Left kidney (tissue), 8 donors: ENCODE measurements at places on chromosomes 11 and 22. TPM values are rescaled to one million over a fixed set of nuclear protein-coding genes. Genes with fewer than 3 reads are reported as not detected.

The TEX54 gene
- not detected for polyA plus RNA-seq

The C11orf42 gene
- polyA plus RNA-seq = 0.91 TPM

The TBX1 gene
- 0.42 TPM for polyA plus RNA-seq

The LRRN4CL gene
- 0.78 TPM for polyA plus RNA-seq

The CABP7 gene
- polyA plus RNA-seq = 0.15 TPM

The FXYD6 gene
- polyA plus RNA-seq = 114 TPM

The UBE4A gene
- polyA plus RNA-seq = 53.0 TPM

The ABCG4 gene
- 1.0 TPM for polyA plus RNA-seq

The GGTLC2 gene
- not detected for polyA plus RNA-seq

The SPATA19 gene
- polyA plus RNA-seq = not detected

- no peak for DNase-seq
Measured at GRCh38 chr11:33885338-33886005, 6.4 kb downstream of the LMO2 start.

DNA sequence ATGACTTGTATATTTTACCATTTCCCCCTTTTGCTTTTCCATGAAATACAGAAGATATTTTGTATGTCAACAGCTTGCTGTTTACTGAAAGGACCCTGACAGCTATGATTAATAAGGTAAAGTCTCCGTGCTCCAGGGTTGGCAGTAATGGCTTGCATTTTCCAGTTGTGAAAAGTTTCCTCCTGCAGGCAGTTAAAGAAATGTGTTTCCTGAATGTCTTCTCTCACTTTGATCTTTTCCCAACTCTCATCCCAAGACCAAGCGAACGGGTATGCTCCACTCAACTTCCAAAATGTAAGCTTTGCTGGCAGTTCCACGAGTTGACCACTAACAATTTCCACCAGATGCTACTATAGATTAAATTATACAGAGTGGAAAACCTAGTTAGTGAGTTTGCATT, 8.9 kb downstream of the FIBIN start:
- no peak for DNase-seq

DNA sequence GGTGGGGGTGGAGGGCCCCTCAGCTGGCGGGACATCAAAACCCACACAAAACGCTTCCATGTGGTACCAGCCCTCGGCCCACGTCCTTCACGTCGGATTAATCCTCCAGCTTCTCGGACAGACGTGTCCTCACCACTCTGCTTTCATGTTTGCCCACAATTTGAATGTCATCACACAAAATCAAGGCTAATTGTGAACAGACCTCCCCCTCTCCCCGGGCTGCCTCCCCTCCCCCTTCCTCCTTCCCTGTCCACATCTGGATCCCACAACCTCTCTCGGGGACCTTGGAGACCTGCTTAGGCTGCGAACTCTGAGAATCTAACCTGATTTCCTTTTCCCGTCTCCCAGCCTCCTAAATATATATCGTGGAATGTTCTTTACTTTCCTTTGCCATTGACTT, 262.9 kb downstream of the MN1 start:
- no peak for DNase-seq

DNA sequence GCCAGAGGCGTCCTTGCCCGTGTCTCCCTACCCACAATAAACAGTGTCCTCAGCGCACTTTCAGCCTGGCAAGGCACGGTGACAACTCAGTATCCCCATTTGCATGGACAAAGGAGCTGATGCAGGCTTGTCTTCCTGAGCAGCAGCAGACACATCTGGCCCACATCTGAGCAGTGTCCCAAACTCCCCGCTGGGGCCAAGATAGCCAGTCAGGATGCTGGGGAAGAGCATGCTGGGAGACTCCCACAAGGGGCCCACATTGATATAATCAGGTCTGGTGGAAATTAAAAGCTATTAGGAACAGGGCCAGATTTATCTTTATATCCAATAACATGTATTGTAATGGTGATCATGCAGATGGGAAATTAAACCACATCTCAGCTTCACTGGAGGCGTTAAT, 24.7 kb downstream of the DSCAML1 start:
- no peak for DNase-seq

DNA sequence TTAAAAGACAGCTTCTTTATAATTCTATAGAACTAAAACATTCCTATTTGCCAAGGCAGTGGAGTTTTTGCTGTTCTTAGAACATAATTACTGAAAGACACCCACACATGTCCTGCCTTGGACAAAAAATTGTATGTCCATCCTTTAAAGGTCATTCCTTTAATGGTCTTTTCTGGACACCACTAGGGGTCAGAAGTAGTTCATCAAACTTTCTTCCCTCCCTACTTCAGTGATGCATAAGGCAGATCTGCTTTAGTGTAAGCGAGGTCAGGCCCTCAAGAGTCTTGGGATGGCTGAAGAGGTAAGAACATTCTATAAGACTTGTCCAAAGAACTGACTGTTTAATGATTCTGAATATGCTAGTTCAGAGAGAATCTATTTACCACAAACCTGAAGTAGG, 4.3 kb upstream of the OR51V1 start:
- DNase-seq = peak; percentile 21

DNA sequence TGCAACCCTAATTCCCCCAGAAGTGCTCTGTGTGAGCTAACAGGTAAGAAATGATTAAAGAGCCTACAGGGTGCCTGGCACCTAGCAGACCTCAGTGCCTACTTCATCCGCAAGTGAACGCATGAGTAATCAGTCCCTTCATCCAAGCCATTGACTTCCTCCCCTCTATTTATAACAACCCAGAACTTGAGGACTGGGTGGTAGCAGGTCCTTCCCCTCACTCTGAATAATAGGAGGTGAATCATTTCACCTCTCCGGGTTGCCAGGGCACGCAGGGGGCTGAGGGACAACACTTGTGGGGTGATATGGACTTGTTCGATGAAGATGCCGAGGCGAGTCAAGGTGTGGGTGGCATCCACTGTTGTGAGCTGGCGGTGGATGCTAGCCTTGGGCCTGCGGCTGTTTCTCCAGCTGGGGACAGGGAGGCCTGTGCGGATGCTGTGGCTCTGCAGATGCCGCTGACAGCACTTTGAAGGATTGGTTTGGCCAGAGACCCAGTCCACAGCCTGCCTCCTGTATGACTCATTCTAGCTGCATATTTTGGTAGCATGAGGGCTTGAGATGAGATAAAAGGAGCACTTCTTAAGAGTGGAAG, 11.7 kb upstream of the SORL1-AS1 start:
- DNase-seq = no peak

DNA sequence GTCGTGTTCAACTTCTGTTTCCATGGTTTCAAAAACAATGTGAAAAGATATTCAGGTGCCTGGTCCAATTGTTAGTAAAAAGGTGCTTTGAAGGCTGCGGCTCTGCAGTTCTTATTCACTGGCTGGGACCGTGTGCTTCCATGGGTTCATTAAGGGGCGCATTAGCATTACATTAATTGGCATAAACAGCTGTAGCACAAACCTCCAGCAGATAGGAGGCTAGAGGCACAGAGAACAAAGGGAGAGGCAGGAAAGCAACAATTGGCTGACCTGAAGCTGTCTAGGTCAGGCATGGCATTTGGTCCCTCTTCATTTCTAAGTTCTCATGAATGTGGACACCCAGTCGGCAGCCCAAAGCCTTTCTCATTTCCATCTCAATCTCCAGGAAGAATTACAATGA, 16.6 kb downstream of the PAK1 start:
- DNase-seq = no peak

DNA sequence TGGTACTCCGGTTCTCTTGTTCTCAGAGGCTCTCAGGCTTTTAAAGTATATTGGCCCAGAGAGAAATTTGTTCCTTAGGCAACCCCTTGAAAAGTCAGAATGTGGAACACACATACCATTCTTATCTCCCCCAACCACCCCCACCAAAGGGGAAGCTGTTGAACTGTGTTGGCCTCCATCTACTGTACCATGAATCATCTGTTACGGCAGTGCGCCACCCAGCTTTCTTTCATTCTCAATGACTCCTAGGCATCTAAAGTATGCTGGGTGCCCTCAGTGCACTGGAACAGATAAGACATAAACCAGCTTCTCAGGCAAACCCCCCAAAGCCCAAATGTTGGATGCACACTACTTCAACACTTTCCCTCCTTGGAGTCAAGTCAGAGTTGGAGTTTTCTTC, 696.2 kb upstream of the TENM4 start:
- no peak for DNase-seq

DNA sequence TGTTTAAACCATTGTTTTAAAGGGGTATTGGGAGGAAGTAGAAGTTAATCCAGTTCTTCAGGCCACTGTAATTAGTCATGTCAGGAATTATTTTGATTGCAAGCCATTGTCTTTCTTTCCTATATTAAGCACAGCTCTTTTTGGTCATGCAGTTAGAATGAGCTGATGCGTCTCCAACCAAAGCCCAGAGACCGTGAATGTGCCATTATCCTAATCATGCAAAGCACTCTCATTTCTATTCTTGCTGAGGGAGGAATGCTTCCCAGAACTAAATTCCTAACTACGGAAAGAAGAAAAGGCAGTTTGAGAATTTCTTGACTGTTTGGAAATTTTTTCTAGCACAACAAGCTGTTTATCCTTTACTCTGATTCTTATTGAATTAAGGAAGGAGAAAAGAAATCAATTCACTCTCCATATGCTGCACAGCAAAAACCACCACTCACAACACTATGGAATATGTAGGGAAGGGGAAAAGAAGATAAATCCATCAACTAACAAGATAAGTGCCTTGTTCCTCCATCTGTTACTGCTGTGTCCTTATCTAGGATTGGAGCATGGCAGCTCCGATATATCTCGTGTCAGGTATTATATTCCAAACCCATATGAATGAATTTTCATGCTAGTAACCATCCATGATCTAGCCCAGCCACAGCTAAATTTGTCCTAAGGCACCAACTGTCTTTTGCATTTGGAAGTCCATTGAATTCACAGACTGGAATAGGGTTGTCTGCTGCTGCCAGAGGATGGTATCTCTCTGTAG, 70.8 kb downstream of the NTM start:
- no peak for DNase-seq

DNA sequence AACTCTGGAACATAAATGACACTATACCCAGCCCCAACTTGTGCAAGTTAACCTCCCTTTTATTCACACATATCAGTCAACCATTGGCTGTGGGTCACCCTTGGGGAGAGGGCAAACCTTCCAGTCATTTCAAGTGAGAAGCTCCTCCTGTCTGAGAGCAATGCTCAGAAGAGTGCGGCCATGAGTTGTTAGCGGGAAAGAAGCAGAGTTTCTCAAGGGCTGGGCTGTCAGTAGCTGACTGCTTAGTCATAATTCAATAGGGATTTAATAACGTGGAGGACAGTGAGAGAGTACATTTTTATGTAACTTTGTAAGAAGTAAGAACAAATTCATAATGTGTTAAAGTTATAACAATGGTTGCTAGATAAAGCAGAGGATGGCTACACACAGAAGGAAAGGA, 5.1 kb downstream of the PATE2 start:
- DNase-seq = no peak

DNA sequence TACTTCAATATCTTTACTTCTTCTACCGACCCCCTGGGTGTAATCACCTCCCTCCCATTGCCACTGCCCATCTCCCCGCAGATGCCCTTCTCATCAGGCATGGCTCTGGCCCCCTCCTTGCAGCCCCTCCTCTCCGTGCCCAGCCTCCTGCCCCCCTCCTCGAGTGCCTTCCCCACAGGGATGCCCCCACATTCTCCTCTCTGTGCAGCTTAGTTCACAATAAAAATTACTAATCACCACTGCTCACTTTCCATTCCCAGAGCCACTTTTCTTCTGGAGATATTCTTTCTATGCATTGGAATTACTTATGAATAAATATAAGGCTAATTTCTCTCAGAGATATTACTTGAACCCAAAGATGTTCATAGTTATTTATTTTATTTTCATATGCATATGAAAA, 22.1 kb downstream of the IFITM10 start:
- no peak for DNase-seq

DNA sequence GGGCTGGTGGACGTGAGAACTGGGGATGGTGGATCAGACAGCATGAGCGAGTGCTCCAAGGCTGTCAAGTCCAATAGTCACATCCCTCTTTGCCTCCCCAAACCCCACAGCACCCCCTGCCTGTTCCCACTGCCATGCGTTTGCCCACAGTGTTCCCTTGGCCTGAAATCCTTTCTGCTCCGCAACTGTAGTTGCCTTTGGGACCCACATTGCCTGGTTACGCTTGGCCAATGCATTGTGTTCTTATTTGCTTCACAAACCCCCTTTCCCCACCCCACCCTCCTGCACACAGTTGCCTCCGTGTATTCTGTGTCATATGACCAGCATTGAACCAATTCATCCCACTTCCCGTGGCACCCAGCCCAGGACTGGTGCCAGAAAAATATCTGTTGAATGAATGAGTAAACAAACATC, 2.1 kb upstream of the KIAA0930 start:
- DNase-seq = no peak
